ENCODE measurements at places on chromosomes 6 and 20.

GRCh38 chr6:71226151-71226550 is 62.5 kb upstream of the OGFRL1 start:
- no peak overlapping the region for H3K27ac ChIP-seq
- DNase-seq: no peak
- no peaks in the 10 kb centered on the region for H3K27me3 ChIP-seq

DNA sequence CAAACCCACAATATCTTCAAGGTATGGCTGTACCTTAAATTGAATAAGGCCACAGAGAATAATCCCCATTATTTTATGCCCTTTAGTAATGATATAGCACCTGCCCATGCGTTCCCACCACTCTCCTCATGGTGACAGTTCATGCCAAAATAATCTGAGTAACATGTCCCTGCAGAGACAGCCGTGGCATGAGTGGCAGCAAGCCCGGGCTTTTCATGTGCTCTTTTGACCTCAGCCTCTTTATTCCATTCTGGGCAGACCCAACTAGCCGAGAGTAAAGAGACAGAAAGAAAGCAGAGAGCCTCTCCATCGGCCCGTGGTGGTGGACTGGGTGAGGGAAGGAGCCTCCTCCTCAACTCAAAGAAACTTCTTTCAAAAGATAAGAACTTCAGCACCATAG is 19.9 kb upstream of the POPDC3 start:
- no peaks in the 10 kb centered on the region for H3K4me1 ChIP-seq
- no peak for DNase-seq
- H3K27ac ChIP-seq: no peak overlapping the region
- no peaks in the 10 kb centered on the region for H3K27me3 ChIP-seq
- H3K36me3 ChIP-seq: no peaks in the 10 kb centered on the region

DNA sequence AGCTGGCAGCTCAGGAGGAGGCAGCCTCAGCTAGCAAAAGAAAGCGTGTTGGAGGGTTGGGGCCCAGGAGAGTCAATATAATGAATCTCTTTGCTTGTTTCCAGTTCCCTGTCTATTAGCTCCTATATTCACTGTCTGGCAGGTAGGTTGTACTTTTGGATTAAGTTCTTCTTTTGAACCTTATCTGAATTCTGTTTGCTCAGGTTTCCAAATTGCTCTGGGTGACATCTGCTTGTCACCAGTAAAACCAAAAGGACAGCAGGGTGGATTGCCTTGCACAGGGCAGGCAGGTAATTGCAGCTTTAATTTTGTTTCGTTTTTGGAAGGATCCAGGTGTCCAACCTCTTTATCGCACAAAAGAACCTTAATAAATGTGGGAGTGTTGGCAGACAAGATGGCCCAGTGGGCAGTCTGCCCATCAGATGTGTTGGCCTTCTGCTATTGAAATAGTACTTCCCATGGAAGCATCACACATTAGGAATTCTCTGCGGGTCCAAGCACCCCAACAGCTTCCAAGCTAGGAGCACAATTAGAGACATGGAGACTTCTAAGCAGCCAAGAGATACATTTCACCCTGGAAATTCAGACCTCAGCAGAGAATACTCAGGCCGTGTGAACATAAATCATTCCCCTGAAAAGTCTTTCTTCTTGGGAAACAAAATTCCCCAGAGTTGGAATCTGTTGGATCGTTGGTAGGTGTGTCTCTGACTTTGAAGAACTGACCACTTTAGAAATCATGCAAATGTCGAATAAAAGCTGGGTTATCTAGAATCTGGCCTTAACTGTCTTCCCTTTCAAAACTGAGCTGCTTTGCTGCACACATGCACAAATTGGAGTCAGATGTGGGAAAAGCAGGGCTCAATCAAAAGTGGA is 286.9 kb upstream of the BMP2 start:
- no peaks in the 10 kb centered on the region for H3K27me3 ChIP-seq
- peaks cover 17% of the 10 kb centered on the region for H3K4me1 ChIP-seq
- H3K27ac ChIP-seq: no peak overlapping the region

DNA sequence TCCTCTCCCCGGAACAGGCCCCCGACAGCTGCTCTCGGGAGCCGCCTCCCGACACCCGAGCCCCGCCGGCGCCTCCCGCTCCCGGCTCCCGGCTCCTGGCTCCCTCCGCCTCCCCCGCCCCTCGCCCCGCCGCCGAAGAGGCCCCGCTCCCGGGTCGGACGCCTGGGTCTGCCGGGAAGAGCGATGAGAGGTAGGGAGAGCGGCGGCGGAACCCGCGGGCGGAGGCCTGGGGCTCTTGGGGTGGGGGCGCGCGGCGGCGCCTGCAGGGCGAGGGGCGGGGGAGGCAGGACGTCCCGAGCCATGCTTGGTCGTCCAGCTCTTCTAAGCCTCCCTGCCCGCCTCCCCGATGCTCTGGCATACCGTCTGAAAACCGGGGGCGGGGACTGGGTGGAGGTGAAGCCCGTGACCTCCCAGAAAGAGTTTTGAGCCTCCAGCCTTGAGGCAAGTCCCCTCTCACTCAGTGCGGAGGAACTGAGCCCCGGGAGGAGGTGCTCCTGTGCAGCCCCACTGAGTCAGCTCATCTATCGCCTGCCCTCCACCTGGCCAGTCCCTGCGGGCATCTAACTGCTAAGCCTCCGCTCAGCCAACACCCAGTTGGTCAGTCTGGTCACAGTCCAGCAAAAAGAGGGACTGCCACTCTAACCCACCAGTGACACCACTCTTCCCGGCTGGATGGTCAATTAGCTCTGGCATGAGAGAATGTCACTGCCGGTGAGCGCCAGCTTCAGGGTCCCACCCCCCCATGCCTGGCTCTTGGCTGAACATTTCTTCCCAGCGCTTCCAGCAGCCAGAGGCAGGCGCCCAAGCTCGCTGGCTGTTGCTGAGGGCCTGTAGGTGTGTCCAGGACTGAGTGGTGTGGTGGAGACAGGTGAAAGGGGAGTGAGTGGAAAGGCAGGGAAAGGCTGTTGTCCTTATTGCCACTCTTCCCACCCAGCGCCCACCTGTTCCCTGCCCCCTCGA is 482 bp downstream of the DDR1 start:
- peak; percentile 56 for DNase-seq
- H3K4me1 ChIP-seq: peaks cover 39% of the 10 kb centered on the region
- H3K36me3 ChIP-seq: 0 out of 2 replicates have a peak, but pooled peaks cover 1% of the 10 kb centered on the region

GRCh38 chr6:33566182-33567084 is 13.6 kb downstream of the BAK1 start:
- H3K4me3 ChIP-seq: no peak overlapping the region
- no peak overlapping the region for H3K27ac ChIP-seq
- H3K27me3 ChIP-seq: no peaks in the 10 kb centered on the region
- no peaks in the 10 kb centered on the region for H3K36me3 ChIP-seq

- DNase-seq: peak; percentile 82
- H3K27me3 ChIP-seq: no peaks in the 10 kb centered on the region
- no peak overlapping the region for H3K4me3 ChIP-seq
- H3K27ac ChIP-seq: no peak overlapping the region
- H3K4me1 ChIP-seq: peaks cover 20% of the 10 kb centered on the region
Observed at GRCh38 chr20:37278966-37279590, 10.4 kb upstream of the MANBAL start.

GRCh38 chr6:159045801-159046200 is 1.0 kb upstream of the TAGAP start:
- no peaks in the 10 kb centered on the region for H3K4me1 ChIP-seq
- no peaks in the 10 kb centered on the region for H3K27me3 ChIP-seq
- no peak overlapping the region for H3K4me3 ChIP-seq
- H3K36me3 ChIP-seq: no peaks in the 10 kb centered on the region
- no peak for DNase-seq

GRCh38 chr6:111769365-111770152 is 103.7 kb downstream of the FYN start:
- no peaks in the 10 kb centered on the region for H3K36me3 ChIP-seq
- H3K4me3 ChIP-seq: no peak overlapping the region
- DNase-seq: no peak
- no peak overlapping the region for H3K27ac ChIP-seq
- no peaks in the 10 kb centered on the region for H3K27me3 ChIP-seq
- no peaks in the 10 kb centered on the region for H3K4me1 ChIP-seq

GRCh38 chr20:12984069-12984765 is 24.6 kb upstream of the SPTLC3 start:
- DNase-seq: no peak
- H3K4me3 ChIP-seq: no peak overlapping the region
- H3K27ac ChIP-seq: no peak overlapping the region
- H3K36me3 ChIP-seq: no peaks in the 10 kb centered on the region

- no peak for DNase-seq
- no peaks in the 10 kb centered on the region for H3K4me1 ChIP-seq
- H3K27ac ChIP-seq: no peak overlapping the region
- no peak overlapping the region for H3K4me3 ChIP-seq
- no peaks in the 10 kb centered on the region for H3K36me3 ChIP-seq
Observed at GRCh38 chr20:58286729-58287128, 22.8 kb upstream of the RAB22A start.

GRCh38 chr20:59701236-59701635 is 96.9 kb downstream of the PHACTR3 start:
- DNase-seq: no peak
- no peak overlapping the region for H3K4me3 ChIP-seq
- 0 out of 2 replicates have a peak, but pooled peaks cover 2% of the 10 kb centered on the region for H3K27me3 ChIP-seq
- no peak overlapping the region for H3K27ac ChIP-seq
- no peaks in the 10 kb centered on the region for H3K36me3 ChIP-seq
